ENCODE measurements at places on chromosomes 5 and 9. TPM values are rescaled to one million over a fixed set of nuclear protein-coding genes. Genes with fewer than 3 reads are reported as not detected.

- peak overlapping the region; percentile 54 for H3K4me3 ChIP-seq
- DNase-seq, result peak; percentile 68
- no peaks in the 10 kb centered on the region for H3K36me3 ChIP-seq
- no peaks in the 10 kb centered on the region for H3K27me3 ChIP-seq
- peaks cover 11% of the 10 kb centered on the region for H3K4me1 ChIP-seq
Measured at GRCh38 chr5:66454186-66455078, 141.8 kb upstream of the MAST4 start.

The KIF24 gene
- 1.1 TPM for total RNA-seq

DNA sequence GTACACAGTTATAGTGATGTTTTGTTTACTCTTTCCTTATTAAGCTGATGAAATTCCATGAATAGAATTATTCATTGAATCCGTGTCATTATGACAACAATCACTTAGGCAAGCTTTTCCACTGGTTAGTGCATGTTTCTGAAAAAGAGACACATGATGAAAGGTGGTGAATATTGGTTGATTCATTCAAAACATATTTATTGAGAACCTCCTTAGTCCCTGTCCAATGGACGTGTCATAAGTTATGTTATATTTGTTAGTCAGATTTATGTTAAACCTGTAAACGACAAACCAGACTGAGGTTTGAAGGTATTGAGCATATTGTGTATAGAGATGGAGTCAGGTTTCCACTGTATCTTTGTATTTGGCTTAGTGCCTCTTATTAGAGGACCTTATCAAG, 1888.9 kb upstream of the CDH6 start:
- H3K4me3 ChIP-seq, result no peak overlapping the region
- H3K27me3 ChIP-seq, result no peaks in the 10 kb centered on the region
- no peaks in the 10 kb centered on the region for H3K4me1 ChIP-seq

GRCh38 chr5:55502759-55503158, 32.0 kb downstream of the PLPP1 start:
- no peak overlapping the region for H3K27ac ChIP-seq
- H3K4me3 ChIP-seq, result no peak overlapping the region
- no peak for DNase-seq
- no peaks in the 10 kb centered on the region for H3K4me1 ChIP-seq
- no peaks in the 10 kb centered on the region for H3K36me3 ChIP-seq
- H3K27me3 ChIP-seq, result no peaks in the 10 kb centered on the region

DNA sequence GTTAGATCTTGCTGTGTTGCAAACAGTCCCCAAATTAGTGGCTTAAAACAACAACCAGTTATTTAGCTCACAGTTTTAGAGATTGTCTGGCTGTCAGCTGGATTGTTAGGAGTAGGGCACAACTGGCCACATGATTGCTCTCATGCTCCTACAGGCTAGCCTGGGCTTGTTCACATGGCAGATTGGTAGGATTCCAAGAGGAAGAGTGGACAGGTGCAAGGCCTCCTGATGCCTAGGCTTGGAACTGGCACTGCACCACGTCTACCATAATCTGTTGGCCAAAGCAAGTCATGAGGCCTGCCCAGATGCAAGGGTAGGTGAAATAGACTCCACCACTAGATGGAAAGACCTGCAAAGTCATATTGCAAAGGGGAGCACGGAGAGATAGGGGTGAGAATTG, 76.4 kb downstream of the ACER2 start:
- DNase-seq, result no peak
- H3K4me1 ChIP-seq, result no peaks in the 10 kb centered on the region
- H3K27me3 ChIP-seq, result peaks cover 30% of the 10 kb centered on the region
- no peaks in the 10 kb centered on the region for H3K36me3 ChIP-seq
- H3K4me3 ChIP-seq, result no peak overlapping the region

The AQP3 gene
- total RNA-seq, result not detected

The SLC6A3 gene
- total RNA-seq, result not detected

Data from GM23248 (cell line).